ENCODE measurements at places on chromosomes 2 and 18.
A peak's percentile ranks its signal among the peaks of the same experiment; 100 is the strongest.

DNA sequence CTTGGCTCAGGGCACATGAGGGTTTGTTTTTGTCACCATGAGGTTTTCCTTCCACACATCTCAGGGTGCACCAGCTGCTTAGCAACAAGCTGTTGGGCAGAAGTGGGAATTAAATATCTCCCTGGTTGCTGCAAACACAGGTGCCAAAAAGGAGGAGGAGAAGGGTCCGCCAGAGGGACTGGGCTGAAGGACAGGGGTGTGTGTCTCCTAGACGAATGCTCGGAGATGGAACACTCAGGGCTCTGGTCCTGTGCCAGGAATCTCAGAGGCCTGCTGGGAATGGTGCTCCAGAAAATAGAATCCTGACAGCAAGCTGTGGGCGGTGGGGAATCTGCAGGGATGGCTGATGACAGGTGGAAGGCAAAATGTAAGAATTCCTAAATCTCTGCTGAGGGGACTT is 94.5 kb downstream of the VSNL1 start:
- no peak for DNase-seq

GRCh38 chr2:198697794-198698193 is 759.9 kb downstream of the SATB2 start:
- DNase-seq = no peak

GRCh38 chr18:58662118-58662517 is 9.1 kb upstream of the MALT1 start:
- DNase-seq = no peak

DNA sequence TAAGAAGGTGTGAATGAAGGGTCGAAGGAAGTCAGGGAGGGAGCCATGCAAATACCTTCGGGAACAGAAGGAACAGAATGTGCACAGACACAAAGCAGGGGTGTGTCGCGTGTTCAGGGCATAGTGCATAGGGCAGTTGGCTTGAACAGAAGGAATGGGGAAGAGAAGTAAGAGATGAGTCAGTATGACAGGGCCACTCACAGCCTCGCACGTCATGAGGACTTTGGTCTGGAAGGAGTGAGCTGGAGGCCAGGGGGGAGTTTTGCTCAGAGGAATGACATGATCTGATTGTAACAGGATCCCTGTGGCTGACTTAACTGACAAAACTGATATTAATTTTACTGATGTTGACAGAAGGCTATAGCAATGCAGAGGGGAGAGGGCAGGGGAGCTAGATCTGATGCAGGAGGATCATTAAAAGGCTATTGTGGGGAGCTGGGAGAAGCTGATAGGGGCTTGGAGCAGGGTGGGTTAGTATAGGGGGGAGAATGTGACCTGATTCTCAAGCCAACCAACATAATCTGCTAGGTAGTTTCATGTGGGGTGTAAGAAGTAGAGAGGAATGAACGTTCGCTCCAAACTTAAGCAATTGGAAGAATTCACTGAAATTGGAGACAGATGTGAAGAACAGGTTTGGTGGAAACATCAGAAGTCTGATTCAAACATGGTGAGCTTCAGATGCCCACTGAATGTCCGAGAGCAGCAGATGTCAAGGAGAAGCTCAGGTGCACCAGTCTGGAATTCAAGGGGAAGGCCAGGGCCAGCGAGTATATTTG is 60.4 kb upstream of the COPS8 start:
- DNase-seq = peak; percentile 76

DNA sequence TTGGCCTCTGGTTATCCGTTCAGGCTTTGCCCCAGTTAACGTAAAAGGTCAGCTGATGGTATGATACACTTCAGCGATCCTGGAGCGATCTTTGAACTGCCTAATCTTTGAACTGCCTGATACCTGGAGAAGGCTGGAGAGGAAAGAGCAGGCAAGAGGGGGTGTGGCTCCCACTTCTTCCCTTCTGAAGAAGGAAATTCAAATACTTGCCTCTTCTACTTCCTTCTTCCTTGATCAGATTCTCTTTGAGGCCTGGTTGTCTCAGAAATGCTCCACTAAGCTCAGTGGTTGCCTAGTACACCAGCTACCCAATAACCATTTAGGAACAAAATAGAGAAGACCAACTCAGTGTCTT is 619 bp downstream of the GALM start:
- DNase-seq = no peak

DNA sequence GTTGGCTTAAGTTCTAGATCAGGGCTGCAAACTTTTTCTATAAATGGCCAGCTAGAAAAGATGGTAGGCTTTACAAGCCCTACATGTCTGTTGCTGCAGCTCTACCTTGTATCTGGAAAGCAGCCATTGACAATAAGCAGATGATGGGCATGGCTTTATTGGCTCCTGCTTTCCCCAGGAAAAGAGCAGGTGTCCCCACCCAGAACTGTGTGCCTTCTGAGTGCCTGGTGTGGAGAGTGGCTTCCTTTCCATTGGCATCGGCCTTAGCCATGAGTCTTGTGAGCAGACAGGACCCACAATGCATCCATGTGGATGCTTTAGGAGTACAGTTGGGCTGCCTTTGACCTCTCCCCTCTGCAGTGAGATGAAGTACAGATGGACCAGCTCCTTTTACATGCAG is 120.2 kb downstream of the CD8B2 start:
- DNase-seq = no peak

DNA sequence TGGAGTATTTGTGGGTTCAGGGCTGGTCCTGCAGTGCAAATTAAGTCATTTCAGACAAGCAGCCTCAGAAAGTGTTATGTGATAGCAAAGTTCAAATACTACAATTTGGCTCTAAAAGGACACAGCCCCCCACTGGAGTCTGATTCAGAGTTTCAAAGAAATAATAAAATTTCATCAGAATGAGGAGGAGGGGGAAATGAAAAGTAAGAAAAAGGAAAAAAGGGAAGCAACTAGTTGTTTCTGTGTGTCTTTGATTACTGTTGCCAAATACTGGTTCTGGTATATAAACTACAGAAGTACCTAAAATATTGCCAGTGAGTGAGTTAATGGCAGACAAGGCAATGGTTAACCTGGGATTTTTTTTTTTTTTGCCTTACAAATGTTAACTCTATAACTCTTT is 773.9 kb downstream of the BCL11A start:
- DNase-seq = no peak

GRCh38 chr18:6589923-6590322 is 139.6 kb upstream of the ARHGAP28 start:
- DNase-seq = no peak

GRCh38 chr18:34795070-34795732 is 85.1 kb downstream of the DTNA start:
- peak; percentile 53 for DNase-seq

GRCh38 chr2:140359056-140359771 is 1579.0 kb upstream of the NXPH2 start:
- no peak for DNase-seq

DNA sequence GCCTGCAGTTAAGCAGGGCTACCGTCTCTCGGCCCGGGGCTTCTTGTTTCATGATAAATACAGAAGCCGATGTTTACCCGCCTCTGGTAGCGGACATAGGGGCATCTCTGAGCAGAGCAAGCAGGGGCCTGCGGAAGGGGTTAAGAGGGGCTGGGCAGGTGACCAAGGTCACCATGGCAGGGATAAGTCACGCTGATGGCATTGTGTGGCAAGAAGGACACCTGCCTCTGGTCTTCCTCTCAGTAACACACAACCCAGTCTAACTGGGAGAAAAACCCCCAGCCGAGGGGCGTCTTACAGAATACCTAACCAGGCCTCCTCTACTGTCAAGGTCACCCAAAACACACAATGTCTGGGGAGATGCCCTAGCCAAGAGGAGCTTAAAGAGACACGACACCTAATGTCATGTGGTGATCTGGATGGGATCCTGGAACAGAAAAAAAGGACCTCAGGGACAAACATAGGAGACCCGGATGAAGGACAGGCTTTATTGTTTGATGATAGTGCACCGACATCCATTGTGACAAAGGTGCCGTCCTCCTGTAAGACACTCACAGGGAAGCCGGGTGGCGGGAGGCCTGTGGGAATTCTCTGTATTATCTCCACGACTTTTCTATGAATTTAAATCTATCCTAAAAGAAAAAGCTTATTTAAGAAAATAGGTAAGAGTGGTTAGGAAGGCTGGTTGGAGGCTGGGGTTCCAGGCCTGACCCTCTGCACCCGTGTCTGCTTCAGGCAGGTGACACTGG is 24.8 kb downstream of the SH3BP4 start:
- DNase-seq = no peak

All from fibroblast of gingiva (primary cell).